ENCODE measurements at places on chromosomes 5 and 9. TPM values are rescaled to one million over a fixed set of nuclear protein-coding genes. Genes with fewer than 3 reads are reported as not detected.

TMEM174 gene
- not detected for total RNA-seq

CCIN gene
- 0.60 TPM for total RNA-seq

MYO10 gene
- total RNA-seq = 103 TPM

POLR3G gene
- total RNA-seq = 2.7 TPM

CEL gene
- total RNA-seq = 0.77 TPM

PLCXD3 gene
- 2.4 TPM for total RNA-seq

GLRA1 gene
- total RNA-seq = 1.4 TPM

PRRX2 gene
- total RNA-seq = 7.9 TPM

PAEP gene
- not detected for total RNA-seq

PROB1 gene
- total RNA-seq = 2.9 TPM

TAS2R1 gene
- not detected for total RNA-seq

OCLN gene
- total RNA-seq = 19.7 TPM

PDE6A gene
- 0.88 TPM for total RNA-seq

ZBTB26 gene
- 18.4 TPM for total RNA-seq

MBLAC2 gene
- total RNA-seq = 13.1 TPM

AGXT2 gene
- total RNA-seq = not detected

STK32A gene
- total RNA-seq = 17.7 TPM

CDHR2 gene
- total RNA-seq = 0.11 TPM

DPYSL3 gene
- 283 TPM for total RNA-seq
